Naive thymus-derived CD8-positive, alpha-beta T cell (primary cell): ENCODE measurements at places on chromosomes 11 and 22.
A peak's percentile ranks its signal among the peaks of the same experiment; 100 is the strongest.

GRCh38 chr11:19873730-19874129 is 161.1 kb downstream of the NAV2 start:
- no peak for DNase-seq

DNA sequence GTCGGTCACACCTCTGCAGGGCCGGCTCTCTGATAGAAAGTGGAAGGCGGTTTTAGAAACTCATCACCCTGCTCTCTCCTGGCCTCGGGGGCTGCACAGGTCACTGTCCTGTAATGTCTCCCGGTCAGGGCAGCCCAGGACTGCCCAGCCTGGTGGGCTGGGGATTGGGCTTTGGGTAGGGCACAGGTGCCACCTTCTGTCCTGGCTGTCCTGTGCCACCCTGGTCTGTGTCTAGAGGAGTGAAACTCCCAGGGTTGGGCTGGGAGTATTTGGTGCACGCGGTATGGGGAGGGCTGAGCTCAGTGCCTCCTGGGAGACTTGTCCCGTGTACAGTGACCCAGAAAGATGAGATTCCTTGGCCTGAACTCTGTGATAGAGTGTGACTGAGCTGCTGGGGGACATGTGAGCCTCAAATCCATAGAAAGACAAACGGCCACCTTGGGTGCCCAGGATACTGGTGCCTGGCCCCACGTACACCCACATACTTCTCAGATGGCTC is 17.8 kb downstream of the SART1 start:
- DNase-seq = no peak

GRCh38 chr11:20873054-20873453 is 203.7 kb downstream of the NELL1 start:
- no peak for DNase-seq

DNA sequence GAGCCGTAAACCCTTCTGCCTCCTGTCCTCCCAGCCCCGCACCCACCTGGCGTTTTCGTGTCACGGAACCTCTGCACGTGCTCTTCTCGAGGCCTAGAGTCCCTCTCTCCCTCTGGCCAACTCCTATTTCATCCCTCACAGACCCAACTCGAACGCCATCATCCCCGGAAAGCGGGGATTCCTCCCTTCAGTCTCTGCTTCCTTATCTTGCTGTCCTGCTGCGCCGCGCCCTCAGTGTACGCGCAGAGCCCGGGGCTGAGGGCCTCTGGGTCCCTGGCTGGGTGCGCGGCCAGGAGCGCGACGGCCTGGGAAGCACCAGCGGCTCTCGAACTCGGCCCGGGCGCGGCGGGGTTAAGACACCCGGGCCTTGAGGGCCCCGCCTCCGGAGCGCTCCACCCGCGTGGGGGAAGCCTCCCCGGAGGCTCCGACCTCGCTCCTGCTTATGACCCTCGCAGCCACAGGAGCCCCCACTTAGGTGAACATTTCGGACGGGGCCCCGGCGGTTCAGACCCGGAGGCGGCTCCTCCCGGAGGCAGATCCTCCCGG is 398 bp upstream of the ATG16L2 start:
- no peak for DNase-seq

GRCh38 chr22:32175683-32176644 is 16.9 kb upstream of the C22orf42 start:
- no peak for DNase-seq

DNA sequence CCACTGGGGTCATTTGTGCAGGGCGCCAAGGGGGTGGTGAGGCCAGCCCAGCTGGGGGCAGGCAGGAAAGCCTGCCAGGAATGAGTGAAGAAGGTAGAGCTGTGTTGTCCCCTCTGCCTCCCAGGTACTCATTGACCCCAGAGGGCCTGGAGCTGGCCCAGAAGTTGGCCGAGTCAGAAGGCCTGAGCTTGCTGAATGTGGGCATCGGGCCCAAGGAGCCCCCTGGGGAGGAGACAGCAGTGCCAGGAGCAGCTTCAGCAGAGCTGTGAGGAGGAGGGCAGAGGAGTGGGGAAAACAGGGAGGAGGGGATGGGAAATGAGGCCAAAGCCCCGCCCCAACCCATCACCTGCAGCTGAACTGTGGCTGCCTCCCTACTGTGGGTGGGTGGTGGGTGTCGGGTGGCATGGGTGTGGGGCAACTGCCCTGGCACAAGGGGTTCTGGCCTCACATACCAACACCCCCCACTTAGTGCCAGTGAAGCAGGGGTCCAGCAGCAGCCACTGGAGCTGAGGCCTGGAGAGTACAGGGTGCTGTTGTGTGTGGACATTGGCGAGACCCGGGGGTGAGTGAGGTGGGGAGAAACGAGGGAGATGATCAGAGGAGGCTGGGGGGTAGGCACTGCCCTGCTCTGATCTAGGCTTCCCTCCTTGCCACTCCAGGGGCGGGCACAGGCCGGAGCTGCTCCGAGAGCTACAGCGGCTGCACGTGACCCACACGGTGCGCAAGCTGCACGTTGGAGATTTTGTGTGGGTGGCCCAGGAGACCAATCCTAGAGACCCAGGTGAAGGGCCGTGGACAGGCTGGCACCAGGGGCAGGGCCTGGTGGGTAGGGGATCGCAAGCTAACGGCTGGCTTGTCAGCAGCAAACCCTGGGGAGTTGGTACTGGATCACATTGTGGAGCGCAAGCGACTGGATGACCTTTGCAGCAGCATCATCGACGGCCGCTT is 3.0 kb downstream of the MUS81 start:
- peak; percentile 17 for DNase-seq

DNA sequence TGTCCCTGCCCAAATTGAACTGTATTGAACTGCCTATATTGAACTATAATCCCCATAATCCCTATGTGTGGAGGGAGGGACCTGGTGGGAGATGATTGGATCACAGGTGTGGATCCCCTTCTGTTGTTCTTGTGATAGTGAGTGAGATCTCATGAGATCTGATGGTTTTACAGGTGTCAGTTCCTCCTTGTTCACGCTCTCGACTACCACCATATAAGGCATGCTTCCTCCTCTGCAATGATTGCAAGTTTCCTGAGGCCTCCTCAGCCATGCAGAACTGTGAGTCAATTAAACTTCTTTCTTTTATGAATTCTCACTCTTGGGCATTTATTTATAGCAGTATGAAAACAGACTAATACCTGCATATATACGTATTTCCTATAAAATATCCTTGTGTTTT is 206.5 kb upstream of the PDGFD start:
- DNase-seq = no peak

GRCh38 chr22:29663180-29663821 is 56.5 kb upstream of the CABP7 start:
- DNase-seq = no peak

DNA sequence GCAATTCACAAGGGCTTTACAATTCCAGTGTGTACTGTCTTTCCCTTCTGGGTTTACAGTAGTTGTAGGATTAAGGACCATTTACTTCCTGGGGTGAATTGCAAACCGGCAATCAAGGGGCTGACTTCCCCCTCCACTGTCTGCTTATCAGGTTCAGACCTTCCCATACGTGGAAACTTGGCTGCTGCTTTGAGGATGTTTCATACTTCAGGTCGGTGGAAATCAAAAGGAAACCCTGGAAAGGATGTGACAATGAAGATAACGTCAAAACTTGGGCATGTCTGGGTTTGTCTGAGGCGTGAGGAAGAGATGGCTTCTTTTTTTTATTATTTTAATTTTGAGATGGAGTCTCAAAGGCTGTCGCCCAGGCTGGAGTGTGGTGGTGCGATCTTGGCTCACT is 2.1 kb upstream of the RTCB start:
- DNase-seq = no peak

DNA sequence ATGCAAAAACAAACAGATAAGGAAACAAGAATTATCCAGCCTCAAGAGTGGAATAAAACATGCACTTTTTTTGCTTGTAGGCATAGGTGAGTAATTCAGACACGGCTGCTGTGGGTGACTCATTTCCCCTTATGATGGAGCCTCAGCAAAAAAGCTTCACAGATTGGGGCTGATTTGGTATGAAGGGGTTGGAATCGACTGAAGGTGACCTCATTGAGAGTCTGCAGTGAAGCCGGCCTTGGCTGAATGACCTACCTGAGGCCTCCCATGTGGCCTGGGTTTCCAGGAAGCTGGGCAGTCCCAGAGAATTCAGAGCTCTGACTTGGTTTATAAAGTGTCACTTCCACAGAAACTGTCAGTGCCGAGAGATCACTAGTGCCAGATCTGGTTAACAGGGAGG is 34.2 kb upstream of the VPREB1 start:
- no peak for DNase-seq

DNA sequence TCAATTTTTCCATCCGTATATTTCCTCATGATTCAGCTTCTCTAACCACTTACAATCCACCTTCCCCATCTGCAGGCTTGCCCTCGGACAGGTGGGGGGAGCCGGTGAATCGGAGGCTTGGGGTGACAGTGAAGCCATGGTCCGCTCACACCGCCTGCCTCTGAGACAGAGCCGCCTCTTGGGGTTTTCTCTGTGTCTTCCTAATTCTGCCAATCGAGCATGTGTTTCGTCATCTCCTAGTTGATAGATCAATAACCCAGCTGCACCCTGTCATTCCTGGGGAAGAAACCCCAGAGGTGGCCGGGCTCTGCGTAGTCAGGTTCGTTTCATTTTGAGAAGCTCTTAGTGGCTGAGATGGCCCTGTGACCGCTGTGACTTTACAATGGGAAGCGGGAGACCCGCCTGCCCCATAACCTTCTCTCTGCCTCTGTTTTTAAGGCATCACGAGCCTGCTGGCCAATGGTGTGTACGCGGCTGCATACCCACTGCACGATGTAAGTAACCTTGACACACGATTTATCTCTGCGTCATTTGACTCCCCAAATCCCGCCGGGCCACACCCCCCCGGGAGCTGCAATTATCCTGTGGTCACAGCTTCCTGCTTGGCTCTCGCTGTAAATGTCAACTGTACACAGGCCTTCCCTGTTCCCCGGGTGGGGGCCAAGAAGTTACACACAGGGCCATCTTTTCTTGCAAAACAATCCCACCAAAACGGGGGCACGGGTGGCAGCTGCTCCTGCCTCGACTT is 33.3 kb downstream of the ANO1 start:
- DNase-seq = no peak

DNA sequence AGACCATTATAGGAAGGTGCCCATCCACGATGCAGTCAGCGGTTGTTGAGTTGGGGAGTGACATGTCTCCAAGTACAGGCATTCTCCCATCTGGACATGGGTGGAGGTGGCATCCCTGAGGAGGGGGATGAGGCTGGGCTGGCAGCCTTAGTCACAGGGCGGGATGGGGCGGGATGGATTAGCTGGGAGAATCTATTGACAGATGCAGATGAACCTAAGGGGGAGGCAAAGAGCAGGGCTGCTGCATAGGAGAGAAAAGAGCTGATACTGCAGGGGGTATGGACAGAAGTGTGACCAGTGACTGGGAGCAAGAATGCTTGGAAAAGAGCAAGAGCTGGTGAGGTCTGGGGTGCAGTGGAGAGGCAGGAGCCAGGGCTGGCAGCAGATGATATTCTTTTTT is 42.7 kb downstream of the SCN3B start:
- DNase-seq = no peak

- DNase-seq = no peak
Observed at GRCh38 chr11:116030697-116031331, 526.6 kb upstream of the CADM1 start.

DNA sequence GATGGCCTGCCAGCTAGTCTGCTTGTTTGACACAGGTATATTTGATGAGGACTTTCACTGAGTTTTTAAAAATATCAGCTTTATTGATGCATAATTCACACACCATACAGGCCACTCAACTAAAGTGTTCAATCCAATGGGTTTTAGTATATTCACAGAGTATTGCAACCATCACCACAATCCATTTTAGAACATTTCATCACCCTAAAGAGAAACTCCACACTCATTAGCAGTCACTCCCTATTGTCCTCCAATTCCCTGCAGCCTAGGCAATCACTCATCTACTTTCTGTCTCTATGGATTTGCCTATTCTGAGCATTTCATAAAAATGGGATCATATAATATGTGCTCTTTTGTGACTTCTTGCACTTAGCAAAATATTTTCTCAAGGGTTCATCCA is 397.9 kb upstream of the NARS2 start:
- DNase-seq = no peak

DNA sequence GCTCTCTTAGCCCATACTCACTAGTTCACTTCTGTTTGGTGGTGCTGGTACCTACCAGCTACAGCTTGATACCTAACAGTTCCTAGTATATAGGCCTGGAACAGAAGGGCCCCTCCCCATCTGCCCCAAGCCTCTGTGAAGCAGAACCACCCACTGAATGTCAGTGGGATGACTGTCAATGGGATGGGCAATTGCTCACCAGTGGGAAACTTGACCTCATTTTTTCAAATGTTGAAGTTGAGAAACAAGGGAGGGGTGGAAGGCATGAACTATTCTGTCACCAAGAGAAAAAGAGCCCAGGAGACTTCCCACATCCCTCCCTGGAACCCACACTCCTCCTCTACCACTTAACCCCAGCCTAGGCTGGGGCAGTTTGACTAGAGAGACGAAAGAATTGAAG is at the start of gene NLRP10:
TSS of gene NLRP10 (minus strand) at position 62 of the 400 bp plus-strand sequence. CDS start 1,952 bp downstream, outside the sequence.
- DNase-seq = no peak

DNA sequence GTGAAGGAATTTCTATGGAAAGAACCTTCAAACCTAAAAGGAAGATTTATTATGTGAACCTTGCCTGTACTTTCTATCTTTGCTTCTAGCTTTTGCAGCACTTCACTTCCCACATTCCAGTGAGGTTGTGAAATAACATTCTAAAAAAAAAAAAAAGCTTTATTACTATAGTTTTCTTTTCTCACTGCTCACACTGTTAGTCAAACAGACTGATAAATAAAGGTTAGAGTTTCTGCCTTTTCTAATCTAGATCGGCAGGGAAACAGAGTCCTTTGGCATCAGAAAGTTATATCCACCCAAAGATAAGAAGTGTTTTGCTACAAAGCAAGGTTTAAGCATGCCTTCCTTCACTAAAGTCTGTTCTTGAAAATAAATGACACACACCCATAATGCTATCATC is 2.8 kb downstream of the AAMDC start:
- no peak for DNase-seq

- DNase-seq = no peak
Observed at GRCh38 chr11:4680341-4680740, 17.3 kb downstream of the OR51E2 start.

DNA sequence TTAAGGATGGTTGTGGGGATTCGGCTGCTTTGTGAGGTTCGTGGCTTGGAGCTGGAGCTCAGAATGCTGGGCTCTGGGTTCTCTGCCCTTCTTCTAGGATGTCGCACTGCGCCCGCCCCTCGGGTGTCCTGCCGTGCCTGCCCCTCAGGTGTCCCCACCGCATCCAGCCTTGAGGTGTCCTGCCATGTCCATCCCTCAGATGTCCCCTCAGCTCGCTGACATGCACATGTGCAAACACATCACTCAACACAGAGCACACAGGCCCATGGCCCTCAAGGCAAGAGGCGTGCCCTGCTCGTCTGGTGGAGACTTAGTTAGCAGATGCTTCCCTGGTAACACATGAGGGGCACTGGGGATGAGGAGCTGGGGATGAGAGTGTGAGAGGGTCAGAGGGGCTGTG is 359.3 kb downstream of the TBC1D22A start:
- DNase-seq = no peak

GRCh38 chr11:71145988-71146824 is 106.2 kb downstream of the SHANK2 start:
- no peak for DNase-seq

- DNase-seq = no peak
Observed at GRCh38 chr11:106178361-106178760, 100.9 kb downstream of the AASDHPPT start.

- no peak for DNase-seq
Observed at GRCh38 chr11:80155412-80156017, 714.7 kb upstream of the TENM4 start.
